ENCODE measurements at places on chromosomes 11 and 22. TPM values are rescaled to one million over a fixed set of nuclear protein-coding genes. Genes with fewer than 3 reads are reported as not detected.

GRCh38 chr11:62588966-62589637, 2.2 kb downstream of the TUT1 start:
- DNase-seq, result peak; percentile 18

Gene MUC6
- 1.1 TPM for total RNA-seq

- DNase-seq, result no peak
Observed at GRCh38 chr11:1443737-1444136, 42.8 kb downstream of the MOB2 start.

GRCh38 chr11:130449310-130449990, 1.0 kb downstream of the ADAMTS15 start:
- no peak for DNase-seq

GRCh38 chr11:129960216-129961214, 42.1 kb downstream of the PRDM10 start:
- DNase-seq, result no peak

Measured in right lobe of liver (tissue), 6 donors.